ENCODE measurements at places on chromosomes 5 and 9.

DNA sequence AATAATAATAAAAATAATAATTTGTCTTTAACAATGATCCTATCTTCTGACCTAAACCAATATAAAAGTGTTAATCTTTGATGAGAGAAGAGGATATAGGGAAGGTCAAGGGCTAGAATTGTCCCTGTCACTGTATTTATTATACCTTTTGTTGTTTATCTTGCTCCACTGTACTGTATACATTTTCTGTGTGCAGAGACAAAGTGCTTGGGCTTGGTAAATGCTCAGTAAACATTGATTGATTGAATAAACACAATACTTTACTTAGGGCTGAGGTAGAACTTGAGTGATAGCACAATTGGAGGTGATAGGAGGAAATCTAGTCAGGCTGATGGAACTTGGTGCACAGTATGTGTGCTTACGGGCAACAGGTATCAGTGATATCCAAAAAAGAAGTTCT, 161.2 kb downstream of the ARRDC3 start:
- no peaks in the 10 kb centered on the region for H3K36me3 ChIP-seq
- no peak overlapping the region for H3K4me3 ChIP-seq
- no peak for DNase-seq
- no peaks in the 10 kb centered on the region for H3K27me3 ChIP-seq
- no peak overlapping the region for H3K27ac ChIP-seq
- H3K4me1 ChIP-seq, result peaks cover 3% of the 10 kb centered on the region

DNA sequence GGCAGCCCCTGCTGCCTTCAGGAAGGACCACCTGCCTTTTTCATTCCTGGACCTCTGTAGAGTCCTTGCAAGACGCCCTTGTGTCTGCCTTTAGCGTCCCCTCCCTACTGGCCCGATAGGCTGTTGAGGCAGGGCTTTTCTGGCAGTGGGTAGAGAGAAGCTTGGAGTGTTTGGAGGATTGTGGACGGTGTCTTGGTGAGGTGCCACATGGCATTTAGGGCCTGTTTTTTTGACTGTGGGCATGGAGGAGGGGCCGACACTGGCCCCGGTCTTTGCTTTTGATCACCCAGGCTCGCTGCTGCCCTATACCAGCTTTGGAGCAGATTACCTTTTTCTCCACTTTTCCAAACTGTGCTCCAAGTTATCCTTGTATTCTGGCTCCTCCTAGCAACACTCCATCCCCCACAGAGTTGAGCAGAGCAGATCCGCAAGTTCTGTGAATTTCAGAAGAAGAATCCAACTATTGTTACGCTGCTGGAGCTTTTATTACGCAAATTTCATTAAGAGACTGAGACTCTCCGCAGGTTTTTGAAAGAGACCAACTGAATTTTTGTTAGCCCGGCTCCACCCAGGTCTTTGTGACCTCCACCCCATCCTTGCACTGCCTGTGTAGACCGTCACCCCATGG, 34.8 kb upstream of the PRDM12 start:
- no peaks in the 10 kb centered on the region for H3K27me3 ChIP-seq
- H3K27ac ChIP-seq, result peak overlapping the region; percentile 95
- DNase-seq, result no peak
- peak overlapping the region; percentile 38 for H3K4me3 ChIP-seq
- peaks cover 28% of the 10 kb centered on the region for H3K4me1 ChIP-seq

- no peak overlapping the region for H3K4me3 ChIP-seq
- peaks cover 25% of the 10 kb centered on the region for H3K36me3 ChIP-seq
- peak; percentile 16 for DNase-seq
- no peaks in the 10 kb centered on the region for H3K27me3 ChIP-seq
- 0 out of 2 replicates have a peak, but pooled peaks cover 3% of the 10 kb centered on the region for H3K4me1 ChIP-seq
These were observed 79.8 kb downstream of the RICTOR start for GRCh38 chr5:38994324-38994927.

DNA sequence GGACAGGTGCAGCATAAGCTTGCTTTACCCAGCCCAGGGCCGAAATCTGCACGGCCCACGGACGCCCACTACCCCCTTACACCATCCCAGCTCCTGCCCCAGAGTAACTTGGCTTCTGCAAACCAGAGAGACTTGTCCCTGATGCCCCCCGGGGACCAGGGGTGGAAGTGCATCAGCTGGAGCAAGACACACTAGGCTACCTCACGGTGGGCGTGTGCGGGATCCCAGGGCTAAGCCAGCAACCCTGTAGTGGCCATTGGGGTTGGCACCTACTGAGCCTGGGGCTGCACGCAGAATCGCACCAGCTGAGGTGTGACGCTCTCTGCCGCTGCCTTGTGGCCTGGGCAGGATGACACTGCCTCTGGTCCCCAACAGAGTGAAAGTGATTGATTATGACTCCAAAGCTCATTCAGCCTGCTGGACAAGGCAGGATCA, 6.1 kb upstream of the ZNF79 start:
- H3K27ac ChIP-seq, result 0 out of 2 replicates have a peak overlapping the region, but pooled peaks have one; percentile 14
- H3K36me3 ChIP-seq, result no peaks in the 10 kb centered on the region

DNA sequence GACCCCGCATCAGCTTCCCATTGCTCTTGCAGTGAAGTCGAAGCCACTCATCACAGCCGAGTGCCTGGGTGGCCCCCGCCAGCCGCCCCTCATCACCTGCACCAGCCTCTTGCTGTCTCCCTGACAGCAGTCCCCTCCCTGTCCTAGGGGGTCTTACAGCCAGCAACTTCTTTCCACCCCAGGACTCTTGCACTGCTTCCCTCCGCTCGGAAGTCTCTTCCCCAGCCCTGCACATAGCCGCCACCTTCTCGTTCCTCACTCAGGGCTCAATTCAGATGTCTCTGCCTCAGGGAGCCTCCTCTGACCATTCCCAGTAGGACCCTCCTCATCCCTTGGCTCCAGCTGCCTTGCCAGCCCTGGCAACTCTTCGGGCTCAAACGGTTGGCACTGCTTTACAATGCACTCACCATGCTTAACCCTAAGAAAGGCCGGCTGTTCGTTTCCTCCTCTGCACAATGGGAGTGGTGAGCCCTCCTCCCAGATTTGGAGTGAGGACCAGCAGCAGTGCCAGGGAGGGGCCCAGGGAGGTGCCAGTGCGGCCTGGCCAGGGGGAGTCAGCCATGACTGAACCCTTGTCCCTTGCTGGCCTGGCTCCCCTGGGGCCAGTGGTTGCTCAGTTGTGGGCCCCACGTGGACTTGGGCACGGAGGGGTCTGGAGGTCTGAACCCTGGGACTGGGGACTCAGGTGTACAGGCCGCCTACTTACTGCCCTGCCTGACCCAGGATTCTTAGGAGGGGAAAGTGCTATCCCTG, 6.1 kb downstream of the TCF7 start:
- 0 out of 2 replicates have a peak, but pooled peaks cover 3% of the 10 kb centered on the region for H3K36me3 ChIP-seq
- no peaks in the 10 kb centered on the region for H3K27me3 ChIP-seq
- no peak overlapping the region for H3K4me3 ChIP-seq
- H3K4me1 ChIP-seq, result no peaks in the 10 kb centered on the region

GRCh38 chr5:127582773-127583370, 65.4 kb downstream of the PRRC1 start:
- peaks cover 15% of the 10 kb centered on the region for H3K4me1 ChIP-seq
- no peak overlapping the region for H3K4me3 ChIP-seq
- DNase-seq, result no peak
- no peaks in the 10 kb centered on the region for H3K27me3 ChIP-seq
- H3K27ac ChIP-seq, result no peak overlapping the region
- H3K36me3 ChIP-seq, result no peaks in the 10 kb centered on the region

GRCh38 chr5:104172976-104173375, 610.4 kb upstream of the NUDT12 start:
- 0 out of 2 replicates have a peak, but pooled peaks cover under 1% of the 10 kb centered on the region for H3K36me3 ChIP-seq
- no peaks in the 10 kb centered on the region for H3K4me1 ChIP-seq
- no peak overlapping the region for H3K27ac ChIP-seq
- peaks cover under 1% of the 10 kb centered on the region for H3K27me3 ChIP-seq
- H3K4me3 ChIP-seq, result no peak overlapping the region
- DNase-seq, result no peak

DNA sequence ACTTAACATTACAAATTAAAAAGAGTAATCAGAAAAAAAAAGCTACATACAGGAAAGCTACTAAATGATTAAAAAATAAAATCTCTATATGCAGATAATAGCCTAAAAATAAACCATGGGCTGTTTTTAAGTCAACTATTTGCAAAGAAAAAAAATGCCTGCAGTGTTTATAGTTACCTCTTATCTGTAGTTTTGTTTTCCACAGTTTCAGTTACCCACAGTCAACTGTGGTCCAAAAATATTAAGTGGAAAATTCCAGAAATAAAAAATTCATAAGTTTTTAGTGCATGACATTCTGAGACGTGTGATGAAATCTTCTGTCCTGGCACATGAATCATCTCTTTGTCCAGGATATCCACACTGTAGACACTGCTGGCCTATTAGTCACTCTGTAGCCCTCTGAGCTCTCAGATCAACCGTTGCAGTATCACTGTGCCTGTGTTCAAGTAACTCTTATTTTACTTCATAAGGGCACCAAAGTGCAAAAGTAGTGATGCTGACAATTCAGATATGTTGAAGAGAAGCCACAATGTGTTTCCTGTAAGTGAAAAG, 59.2 kb downstream of the PRELID2 start:
- peaks cover 9% of the 10 kb centered on the region for H3K4me1 ChIP-seq
- H3K36me3 ChIP-seq, result peaks cover 6% of the 10 kb centered on the region
- H3K27ac ChIP-seq, result no peak overlapping the region
- H3K27me3 ChIP-seq, result no peaks in the 10 kb centered on the region
- no peak for DNase-seq

DNA sequence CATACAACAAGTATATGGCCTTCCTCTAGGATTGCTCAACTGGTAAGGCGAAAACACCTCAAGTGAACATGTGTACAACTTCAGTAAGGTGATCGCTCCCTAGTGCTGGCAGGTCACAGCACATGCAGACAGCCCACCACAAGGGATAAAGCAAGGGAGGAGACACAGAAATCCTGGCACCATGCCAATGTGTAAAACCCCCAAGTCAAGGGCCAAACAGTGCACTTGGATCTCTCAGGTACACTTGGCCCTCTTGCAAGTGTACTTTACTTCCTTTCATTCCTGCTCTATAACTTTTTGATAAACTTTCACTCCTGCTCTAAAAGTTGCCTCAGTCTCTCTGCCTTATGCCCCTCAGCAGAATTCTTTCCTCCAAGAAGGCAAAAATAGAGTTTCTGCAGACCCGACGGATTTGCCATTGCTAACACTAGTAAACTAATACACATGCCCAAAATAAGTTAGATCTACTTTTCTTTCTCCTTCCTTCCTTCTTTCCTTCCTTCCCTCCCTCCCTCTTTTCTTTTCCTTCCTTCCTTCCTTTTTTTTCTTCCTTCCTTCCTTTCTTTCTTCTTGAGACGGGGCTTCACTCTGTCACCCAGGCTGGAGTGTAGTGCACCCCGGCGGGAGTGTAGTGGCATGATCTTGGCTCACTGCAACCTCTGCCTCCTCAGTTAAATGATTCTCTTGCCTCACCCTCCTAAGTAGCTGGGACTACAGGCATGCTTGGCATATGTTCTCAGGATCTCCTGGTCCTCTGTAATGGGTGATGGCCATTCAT, 6.8 kb upstream of the LNPEP start:
- H3K27me3 ChIP-seq, result no peaks in the 10 kb centered on the region
- no peak for DNase-seq
- H3K27ac ChIP-seq, result no peak overlapping the region

DNA sequence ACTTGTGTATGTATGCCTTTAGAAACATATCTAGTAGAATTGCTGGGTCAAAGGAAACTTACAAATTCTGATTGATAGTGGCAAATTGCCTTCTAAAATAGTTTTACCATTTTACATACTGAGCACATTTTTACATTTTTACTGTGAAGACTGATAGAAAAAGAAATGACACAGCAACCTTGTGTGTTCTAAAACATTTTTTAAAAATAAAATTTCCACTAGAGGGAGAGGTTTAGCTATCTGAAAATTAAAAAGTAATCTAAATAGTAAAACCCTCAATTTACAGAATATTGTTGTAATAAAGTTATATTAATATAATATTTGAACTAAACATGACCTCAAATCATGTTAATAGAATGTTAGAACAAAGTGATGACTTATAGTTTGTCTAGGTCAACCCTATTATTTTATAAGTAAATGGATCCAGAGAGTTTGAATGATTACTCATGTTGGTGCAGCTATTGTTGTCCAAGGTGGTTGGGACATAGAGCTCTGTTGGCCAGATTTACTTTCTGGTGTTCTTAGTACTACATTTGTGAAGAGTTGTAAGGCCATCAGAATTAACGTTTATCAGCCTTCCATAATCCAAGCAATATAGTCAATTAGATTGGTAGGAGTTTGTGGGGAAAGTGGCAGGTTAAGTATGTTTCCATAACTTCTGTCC, 17.2 kb downstream of the CENPP start:
- H3K36me3 ChIP-seq, result peaks cover 43% of the 10 kb centered on the region
- no peak for DNase-seq

DNA sequence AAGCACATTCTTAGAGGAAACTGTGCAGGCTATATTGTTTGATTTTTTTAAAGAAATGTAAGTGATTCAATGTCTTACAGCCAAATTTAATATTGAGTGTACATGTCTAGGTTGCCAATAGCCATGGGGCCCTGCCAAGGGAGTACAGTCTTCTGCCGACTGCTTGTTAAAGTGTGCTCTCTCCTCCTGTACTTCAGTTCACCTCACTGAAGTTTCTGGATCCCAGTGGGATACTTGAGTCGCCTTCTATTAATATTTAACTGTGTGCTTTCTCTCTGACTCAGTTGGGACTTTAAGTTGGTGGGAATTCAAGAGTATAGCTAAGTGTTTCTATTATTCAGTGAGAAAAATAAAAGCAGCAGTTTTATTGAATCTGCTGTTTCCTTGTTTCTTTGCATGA, 44.5 kb upstream of the C5orf47 start:
- no peak overlapping the region for H3K4me3 ChIP-seq
- H3K27ac ChIP-seq, result peak overlapping the region; percentile 74
- H3K36me3 ChIP-seq, result no peaks in the 10 kb centered on the region
- no peaks in the 10 kb centered on the region for H3K27me3 ChIP-seq
- H3K4me1 ChIP-seq, result peaks cover 50% of the 10 kb centered on the region

GRCh38 chr5:80369521-80369920, 38.3 kb upstream of the ZFYVE16 start:
- H3K36me3 ChIP-seq, result peaks cover 9% of the 10 kb centered on the region
- H3K27ac ChIP-seq, result no peak overlapping the region
- DNase-seq, result no peak
- no peak overlapping the region for H3K4me3 ChIP-seq
- peaks cover 4% of the 10 kb centered on the region for H3K4me1 ChIP-seq

DNA sequence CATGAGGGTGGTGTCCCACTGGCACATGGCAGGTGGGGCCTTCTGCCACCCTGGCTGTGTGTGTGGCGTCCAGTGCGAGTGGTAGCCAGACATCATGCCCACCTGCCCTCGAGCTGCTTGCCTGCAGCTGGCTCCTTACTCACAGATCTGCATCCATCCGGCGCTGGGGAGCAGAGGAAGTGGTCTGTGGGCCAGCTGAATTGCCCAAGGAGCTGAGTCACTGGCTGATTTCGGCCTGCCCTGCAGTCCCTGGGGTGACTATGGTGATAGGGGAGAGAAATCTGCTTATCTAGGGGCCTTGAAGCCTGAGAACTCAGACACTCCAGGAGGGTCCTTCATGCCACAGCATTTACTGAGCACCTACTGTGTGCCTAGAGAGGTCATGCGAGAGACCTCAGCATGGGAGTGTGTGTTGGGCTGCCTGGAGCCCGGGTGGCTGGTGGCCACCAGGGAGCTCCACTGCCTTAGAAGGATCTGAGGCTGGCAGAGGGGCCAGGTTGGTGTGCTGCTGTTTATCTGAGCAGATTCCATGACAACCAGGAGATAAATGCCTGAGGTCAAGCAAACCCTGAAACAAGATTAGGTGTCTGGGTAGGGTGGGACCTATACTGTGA, 57.1 kb downstream of the SLC22A5 start:
- no peak overlapping the region for H3K27ac ChIP-seq
- peaks cover 18% of the 10 kb centered on the region for H3K4me1 ChIP-seq
- H3K36me3 ChIP-seq, result no peaks in the 10 kb centered on the region
- H3K27me3 ChIP-seq, result no peaks in the 10 kb centered on the region
- peak; percentile 41 for DNase-seq

Data from WTC11 (cell line).